ENCODE measurements at places on chromosomes 3 and 15. TPM values are rescaled to one million over a fixed set of nuclear protein-coding genes. Genes with fewer than 3 reads are reported as not detected.
A peak's percentile ranks its signal among the peaks of the same experiment; 100 is the strongest.

Gene PRTG
- polyA plus RNA-seq = 0.29 TPM

Gene SLC27A2
- not detected for polyA plus RNA-seq

Gene PGBD4
- 0.39 TPM for polyA plus RNA-seq

Gene EOMES
- polyA plus RNA-seq = 0.07 TPM

Gene CAMP
- polyA plus RNA-seq = 4.1 TPM

Gene TGM5
- polyA plus RNA-seq = 0.10 TPM

Gene SLC12A1
- polyA plus RNA-seq = not detected

Gene ANKUB1
- polyA plus RNA-seq = not detected

Gene GRK7
- polyA plus RNA-seq = not detected

GRCh38 chr3:49723296-49723627 lies 489 bp downstream of the GMPPB start:
- H3K27ac ChIP-seq = peak overlapping the region; percentile 98
- no peak for DNase-seq

DNA sequence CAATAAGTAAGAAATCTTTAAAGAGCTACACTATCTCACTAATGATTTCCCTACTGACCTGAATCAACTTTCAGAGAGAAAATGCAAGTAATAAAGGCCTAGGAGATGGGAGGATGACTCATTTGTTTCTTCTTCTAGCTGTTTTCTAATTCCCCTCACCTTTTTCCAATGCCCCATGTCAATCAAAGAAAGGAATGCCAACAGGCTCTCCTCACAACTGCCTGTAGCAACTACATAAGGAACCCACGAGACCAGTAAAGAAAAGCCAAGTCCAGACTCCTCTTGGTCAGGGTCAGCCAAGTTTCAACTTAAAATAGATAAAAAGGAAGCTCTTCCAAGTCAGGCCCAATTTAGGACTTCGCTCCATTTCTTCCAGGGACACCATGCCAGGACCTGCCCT lies 201.9 kb downstream of the TNIK start:
- no peak for DNase-seq
- no peak overlapping the region for H3K27ac ChIP-seq
- H3K27me3 ChIP-seq = no peaks in the 10 kb centered on the region
- no peak overlapping the region for H3K4me3 ChIP-seq
- H3K36me3 ChIP-seq = no peaks in the 10 kb centered on the region
- peaks cover 31% of the 10 kb centered on the region for H3K4me1 ChIP-seq

DNA sequence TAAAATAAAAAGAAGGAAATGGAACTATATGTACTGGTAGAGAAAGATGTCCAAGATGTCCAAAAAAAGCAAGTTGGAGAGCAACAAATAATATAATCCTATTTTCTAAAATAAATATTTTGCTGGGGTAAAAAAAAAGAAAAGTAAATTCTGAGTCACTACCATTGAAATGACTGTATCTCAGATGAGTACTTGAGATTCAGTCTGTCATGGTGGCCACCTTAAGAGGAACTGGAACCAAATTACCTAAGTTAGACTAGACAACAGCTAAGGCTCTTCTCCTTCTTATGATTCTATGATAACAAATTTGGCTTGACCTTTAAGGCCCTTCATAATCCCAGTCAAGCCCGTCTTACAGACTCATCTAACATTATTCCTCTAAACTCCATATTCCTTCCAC lies 270.6 kb upstream of the HES1 start:
- H3K27me3 ChIP-seq = peaks cover 17% of the 10 kb centered on the region
- peaks cover 47% of the 10 kb centered on the region for H3K4me1 ChIP-seq
- no peak overlapping the region for H3K27ac ChIP-seq
- no peaks in the 10 kb centered on the region for H3K36me3 ChIP-seq
- no peak for DNase-seq

DNA sequence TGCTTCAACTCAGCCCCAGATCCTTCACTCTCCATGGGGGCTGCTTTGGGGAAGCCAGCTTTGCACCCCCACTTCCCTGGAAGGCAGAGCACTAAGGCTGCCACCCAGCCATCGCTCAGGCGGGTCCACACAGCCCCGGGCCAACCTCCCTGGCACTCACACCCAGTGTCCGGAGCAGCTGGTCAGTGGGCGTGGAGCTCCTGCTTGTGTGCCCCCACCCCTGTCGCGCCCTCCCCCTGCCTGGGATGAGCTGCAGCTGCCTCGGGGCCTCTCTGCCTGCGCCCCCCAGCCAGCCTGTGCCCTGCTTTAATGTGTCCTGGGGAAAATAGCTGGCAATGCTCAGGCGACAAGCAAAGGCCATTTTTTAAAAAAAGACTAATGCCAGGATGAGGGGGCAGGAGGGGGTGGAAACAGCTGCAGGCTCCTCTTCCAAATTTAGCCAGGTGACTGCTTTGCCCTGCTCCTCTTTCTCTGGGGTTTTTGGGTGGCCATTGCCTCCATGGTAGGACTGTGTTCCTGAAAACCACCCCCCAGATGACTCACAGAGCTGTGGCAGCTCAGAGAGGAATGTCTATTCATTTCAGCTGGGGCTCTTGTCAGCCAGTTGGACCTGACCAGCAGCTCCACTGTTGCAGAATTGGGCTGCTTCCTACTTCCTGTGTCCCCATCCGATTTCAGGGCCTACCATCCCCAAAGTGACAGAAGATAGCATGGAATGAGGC lies 65.0 kb downstream of the CEMIP start:
- H3K36me3 ChIP-seq = no peaks in the 10 kb centered on the region
- no peaks in the 10 kb centered on the region for H3K4me1 ChIP-seq
- H3K4me3 ChIP-seq = no peak overlapping the region
- DNase-seq = no peak

GRCh38 chr15:35477312-35478262 lies 68.4 kb downstream of the DPH6 start:
- H3K27me3 ChIP-seq = no peaks in the 10 kb centered on the region
- no peak for DNase-seq
- no peaks in the 10 kb centered on the region for H3K4me1 ChIP-seq
- no peaks in the 10 kb centered on the region for H3K36me3 ChIP-seq
- H3K4me3 ChIP-seq = no peak overlapping the region

DNA sequence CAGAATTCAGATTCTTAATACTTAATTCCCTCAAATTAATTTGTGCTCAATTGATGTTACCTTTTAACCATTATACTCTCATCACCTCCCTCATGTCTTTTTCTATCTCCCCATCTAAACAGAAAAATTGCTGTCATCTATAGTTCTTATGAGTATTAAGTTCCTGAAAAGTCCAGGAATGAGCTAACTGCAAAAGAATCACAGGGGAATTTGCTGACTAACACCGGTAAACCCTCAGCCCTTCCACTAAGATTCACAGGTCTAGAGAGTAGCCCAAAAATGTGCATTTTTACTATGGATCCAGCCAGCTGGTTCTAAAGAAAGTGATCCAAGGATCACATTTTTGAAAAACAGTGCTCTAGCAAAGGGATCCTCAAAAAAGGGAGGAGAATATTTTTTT lies 67.0 kb downstream of the SETD2 start:
- H3K27me3 ChIP-seq = no peaks in the 10 kb centered on the region
- no peak overlapping the region for H3K4me3 ChIP-seq
- H3K36me3 ChIP-seq = peaks cover 94% of the 10 kb centered on the region
- DNase-seq = no peak
- no peak overlapping the region for H3K27ac ChIP-seq
- H3K4me1 ChIP-seq = no peaks in the 10 kb centered on the region

- DNase-seq = no peak
- H3K36me3 ChIP-seq = peaks cover 10% of the 10 kb centered on the region
- peaks cover 22% of the 10 kb centered on the region for H3K4me1 ChIP-seq
- no peaks in the 10 kb centered on the region for H3K27me3 ChIP-seq
- peak overlapping the region; percentile 94 for H3K4me3 ChIP-seq
These were observed 995 bp downstream of the CHST14 start for GRCh38 chr15:40471808-40472150.

DNA sequence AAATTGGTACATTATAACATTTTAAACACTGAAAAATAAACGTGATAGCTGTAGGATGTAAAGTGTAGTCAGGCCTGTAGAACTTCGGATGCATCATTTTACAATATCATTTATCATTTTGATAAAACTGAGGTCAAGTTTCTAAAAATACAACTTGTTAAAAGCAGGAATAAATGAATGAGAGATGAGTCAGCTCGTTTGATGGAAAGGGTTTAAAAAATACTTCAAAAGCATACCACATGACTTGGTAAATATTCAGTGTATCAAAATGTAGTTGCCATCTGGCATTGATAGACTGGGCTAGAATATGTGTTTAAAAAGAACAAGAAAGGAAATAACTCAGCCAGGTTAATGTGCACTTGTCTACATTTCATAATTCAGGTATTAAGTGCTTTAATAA lies 357.0 kb downstream of the TIGIT start:
- H3K4me1 ChIP-seq = peaks cover 31% of the 10 kb centered on the region
- H3K36me3 ChIP-seq = no peaks in the 10 kb centered on the region
- peak overlapping the region; percentile 51 for H3K27ac ChIP-seq
- H3K4me3 ChIP-seq = no peak overlapping the region

DNA sequence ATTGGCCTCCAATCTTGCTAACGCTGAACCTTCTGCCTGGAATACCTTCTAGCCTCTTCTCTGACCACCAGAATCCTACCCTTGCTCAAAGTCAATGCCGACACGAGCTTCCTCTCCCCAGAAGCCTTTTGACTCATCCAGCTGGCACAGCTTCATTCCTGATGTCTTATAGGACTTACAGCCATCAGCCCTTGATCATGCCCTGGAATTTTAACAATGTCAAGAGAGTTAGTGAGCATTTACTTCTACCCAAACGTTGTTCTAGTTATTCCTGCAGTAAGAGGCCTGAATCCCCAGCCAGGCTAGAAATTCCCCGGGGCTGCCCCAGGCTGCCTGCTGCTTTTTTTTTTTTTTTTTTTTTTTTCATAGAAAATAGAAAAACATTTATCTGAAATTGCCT lies 3.9 kb downstream of the CYP1A2 start:
- no peak overlapping the region for H3K27ac ChIP-seq
- no peaks in the 10 kb centered on the region for H3K27me3 ChIP-seq
- H3K4me3 ChIP-seq = no peak overlapping the region
- no peak for DNase-seq

DNA sequence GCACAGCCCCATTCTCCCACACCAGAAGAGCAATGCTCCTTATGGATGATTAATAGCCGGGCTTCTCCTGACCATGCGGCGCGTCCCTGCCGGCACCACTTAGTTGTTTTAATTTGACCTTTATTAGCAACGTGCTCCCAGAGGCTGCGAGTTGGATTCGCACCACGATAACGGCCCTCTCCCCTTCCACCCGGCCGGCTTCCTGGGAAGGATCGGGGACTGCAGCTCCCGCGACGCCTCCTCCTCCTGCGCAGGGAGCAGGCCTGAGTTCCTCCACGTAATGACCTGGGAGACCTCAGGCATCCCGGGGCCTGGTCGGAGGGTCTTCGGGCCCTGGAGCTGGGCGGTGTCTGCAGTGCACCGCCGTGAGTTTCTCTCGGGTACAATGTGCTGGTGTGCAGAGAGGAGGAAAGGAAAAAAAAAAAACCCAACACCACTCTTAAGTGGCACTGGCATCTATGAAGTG lies 243.3 kb upstream of the TOPAZ1 start:
- peaks cover 35% of the 10 kb centered on the region for H3K27me3 ChIP-seq
- peak overlapping the region; percentile 52 for H3K4me3 ChIP-seq
- H3K27ac ChIP-seq = no peak overlapping the region
- H3K4me1 ChIP-seq = peaks cover 47% of the 10 kb centered on the region
- no peak for DNase-seq

DNA sequence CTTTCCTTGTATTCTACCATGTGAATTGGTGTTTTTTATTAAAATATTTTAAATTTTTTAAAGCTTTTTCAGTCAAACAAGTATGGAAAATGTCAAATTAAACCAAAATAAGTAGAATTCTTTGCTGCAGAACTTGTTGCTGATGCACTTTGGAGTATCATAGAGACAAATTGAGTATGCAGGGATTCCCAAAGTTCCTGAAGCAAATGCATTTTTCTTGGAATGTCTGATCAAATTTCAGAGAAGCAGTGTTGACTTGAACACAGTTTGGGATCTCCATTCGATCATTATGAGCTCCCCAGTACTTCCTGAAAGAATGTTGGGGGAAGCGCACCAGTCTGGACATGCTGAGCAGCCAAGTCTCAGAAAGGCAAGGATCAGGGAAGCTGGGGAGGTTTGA lies 517.8 kb upstream of the CFAP20DC start:
- no peak overlapping the region for H3K4me3 ChIP-seq
- H3K27ac ChIP-seq = no peak overlapping the region

DNA sequence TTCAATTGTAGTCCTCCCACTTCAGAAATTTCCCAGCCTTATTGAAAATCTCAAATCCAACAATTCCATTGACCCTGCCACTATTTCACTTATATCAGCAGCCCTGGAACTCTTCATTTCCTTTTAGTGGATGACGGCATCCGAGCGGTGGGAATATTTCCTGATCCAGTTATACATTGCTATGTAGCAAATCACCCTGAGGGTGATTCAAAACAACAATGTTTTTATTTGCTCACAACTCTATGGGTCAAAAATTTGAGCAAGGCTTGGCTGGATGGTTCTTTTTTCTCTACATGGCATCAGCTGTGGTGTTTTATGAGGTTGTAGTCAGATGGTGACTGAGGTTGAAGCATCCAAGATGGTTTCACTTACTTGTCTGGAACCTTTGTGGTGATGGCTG lies 70.5 kb downstream of the CHST2 start:
- no peak overlapping the region for H3K27ac ChIP-seq
- H3K4me1 ChIP-seq = no peaks in the 10 kb centered on the region
- no peak overlapping the region for H3K4me3 ChIP-seq

GRCh38 chr15:44427756-44428724 lies 611 bp downstream of the CTDSPL2 start:
- DNase-seq = no peak
- peaks cover 38% of the 10 kb centered on the region for H3K4me1 ChIP-seq
- H3K27ac ChIP-seq = peak overlapping the region; percentile 94
- peak overlapping the region; percentile 85 for H3K4me3 ChIP-seq
- H3K27me3 ChIP-seq = no peaks in the 10 kb centered on the region
- no peaks in the 10 kb centered on the region for H3K36me3 ChIP-seq

GRCh38 chr3:61858054-61858453 lies 296.7 kb downstream of the PTPRG start:
- no peaks in the 10 kb centered on the region for H3K36me3 ChIP-seq
- DNase-seq = no peak
- H3K4me1 ChIP-seq = peaks cover 44% of the 10 kb centered on the region
- H3K27me3 ChIP-seq = no peaks in the 10 kb centered on the region

DNA sequence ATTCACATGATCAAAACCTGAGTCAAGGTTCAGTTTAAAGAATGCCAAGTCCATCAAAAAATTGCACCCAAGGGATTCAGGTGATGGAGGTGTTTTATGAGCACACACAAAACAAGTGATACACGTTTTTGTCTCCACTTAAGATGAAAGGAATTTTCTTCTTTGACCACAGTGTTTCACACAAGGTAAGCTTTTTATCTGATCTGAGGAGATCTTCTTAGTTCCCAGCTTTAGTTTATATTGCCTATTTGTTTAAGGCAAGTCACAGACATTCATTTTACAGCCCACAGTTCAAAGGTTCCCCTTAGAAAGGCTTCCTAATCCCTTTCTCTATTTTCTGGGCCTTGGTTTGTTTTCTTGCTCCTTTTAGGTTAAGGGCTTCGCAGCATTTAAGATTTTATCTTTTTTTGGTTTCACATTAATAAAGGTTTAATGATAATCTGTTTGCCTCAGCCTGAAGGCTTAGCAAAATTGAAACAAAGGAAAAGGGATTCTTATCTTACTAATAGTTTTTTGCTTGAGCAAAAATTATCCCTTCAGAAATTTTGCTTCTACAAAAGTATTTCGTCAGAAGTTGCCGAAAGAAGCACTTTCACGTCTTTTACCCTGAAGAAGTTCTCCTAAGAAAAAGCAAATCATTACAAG lies 420.5 kb upstream of the NAALADL2 start:
- no peaks in the 10 kb centered on the region for H3K36me3 ChIP-seq
- no peaks in the 10 kb centered on the region for H3K4me1 ChIP-seq
- DNase-seq = no peak
- H3K4me3 ChIP-seq = no peak overlapping the region
- H3K27ac ChIP-seq = peak overlapping the region; percentile 98
- no peaks in the 10 kb centered on the region for H3K27me3 ChIP-seq

- H3K4me1 ChIP-seq = no peaks in the 10 kb centered on the region
- no peak for DNase-seq
- no peak overlapping the region for H3K27ac ChIP-seq
- H3K27me3 ChIP-seq = no peaks in the 10 kb centered on the region
- H3K4me3 ChIP-seq = no peak overlapping the region
These were observed 58.9 kb downstream of the ZNF148 start for GRCh38 chr3:125316246-125316645.

All from heart right ventricle (tissue), 16 donors.